CD4-positive, CD25-positive, alpha-beta regulatory T cell (primary cell): ENCODE measurements at places on chromosomes 2 and 18. TPM values are rescaled to one million over a fixed set of nuclear protein-coding genes. Genes with fewer than 3 reads are reported as not detected.
A peak's percentile ranks its signal among the peaks of the same experiment; 100 is the strongest.

GRCh38 chr2:33005057-33005456 lies 58.3 kb downstream of the LTBP1 start:
- H3K27ac ChIP-seq: no peak overlapping the region
- H3K4me3 ChIP-seq: no peak overlapping the region
- H3K4me1 ChIP-seq: no peaks in the 10 kb centered on the region
- DNase-seq: no peak

- no peak for DNase-seq
- H3K4me3 ChIP-seq: no peak overlapping the region
- no peaks in the 10 kb centered on the region for H3K36me3 ChIP-seq
- no peaks in the 10 kb centered on the region for H3K4me1 ChIP-seq
- no peak overlapping the region for H3K27ac ChIP-seq
Measured at GRCh38 chr2:38465789-38466127, 88.7 kb upstream of the ATL2 start.

DNA sequence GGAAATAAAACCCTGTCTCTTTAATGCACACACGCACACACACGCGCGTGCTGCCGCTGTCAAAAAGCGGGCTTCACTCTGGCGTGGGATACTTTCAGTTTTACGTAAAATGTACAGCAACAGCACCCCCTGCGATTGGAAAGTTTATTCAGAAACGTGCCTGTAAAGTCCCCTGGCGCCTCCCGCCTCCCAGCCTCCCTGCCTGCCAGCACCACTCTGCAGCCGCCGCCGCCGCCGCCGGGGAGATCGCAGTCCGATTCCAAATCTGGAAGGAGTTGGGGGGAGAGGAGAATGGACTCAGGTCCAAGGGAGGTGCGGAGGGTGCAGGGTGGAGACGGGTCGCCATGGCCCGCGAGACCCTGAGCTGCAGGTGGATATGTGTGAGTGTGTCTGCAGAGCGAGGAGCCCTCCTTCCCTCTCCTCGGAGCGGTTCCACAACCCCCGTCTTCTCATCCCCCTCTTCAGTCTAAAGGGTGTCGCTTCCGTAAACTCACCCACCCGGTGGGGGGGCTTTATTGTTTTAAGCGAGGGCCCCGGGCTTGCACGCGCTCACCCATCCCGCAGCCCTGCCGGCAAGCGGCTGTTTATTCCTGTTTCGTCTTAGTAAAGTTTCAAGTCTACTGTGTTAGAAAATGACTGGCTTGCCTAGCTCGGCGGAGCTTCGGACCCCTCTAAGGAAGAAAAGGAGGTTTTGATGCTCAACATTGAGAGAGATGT lies 1.8 kb upstream of the BCL11A start:
- no peak overlapping the region for H3K27ac ChIP-seq
- H3K27me3 ChIP-seq: peaks cover 32% of the 10 kb centered on the region
- H3K4me3 ChIP-seq: peak overlapping the region; percentile 68
- DNase-seq: peak; percentile 69
- H3K36me3 ChIP-seq: no peaks in the 10 kb centered on the region

FBXO41 gene
- 17.4 TPM for total RNA-seq

DRC1 gene
- not detected for total RNA-seq

STPG4 gene
- total RNA-seq: 0.32 TPM

TRAPPC8 gene
- total RNA-seq: 45.4 TPM

SKA1 gene
- total RNA-seq: 2.2 TPM
